Thyroid gland (tissue), 4 donors: ENCODE measurements at places on chromosomes 2 and 18. TPM values are rescaled to one million over a fixed set of nuclear protein-coding genes. Genes with fewer than 3 reads are reported as not detected.

- peak; percentile 19 for DNase-seq
These were observed 284.1 kb downstream of the PHLPP1 start for GRCh38 chr18:62999392-62999791.

- DNase-seq: no peak
These were observed 15.8 kb downstream of the KYNU start for GRCh38 chr2:142893241-142893640.

- no peak for DNase-seq
These were observed 457.2 kb upstream of the MEX3C start for GRCh38 chr18:51654488-51655326.

The C2orf80 gene
- not detected for total RNA-seq

DNA sequence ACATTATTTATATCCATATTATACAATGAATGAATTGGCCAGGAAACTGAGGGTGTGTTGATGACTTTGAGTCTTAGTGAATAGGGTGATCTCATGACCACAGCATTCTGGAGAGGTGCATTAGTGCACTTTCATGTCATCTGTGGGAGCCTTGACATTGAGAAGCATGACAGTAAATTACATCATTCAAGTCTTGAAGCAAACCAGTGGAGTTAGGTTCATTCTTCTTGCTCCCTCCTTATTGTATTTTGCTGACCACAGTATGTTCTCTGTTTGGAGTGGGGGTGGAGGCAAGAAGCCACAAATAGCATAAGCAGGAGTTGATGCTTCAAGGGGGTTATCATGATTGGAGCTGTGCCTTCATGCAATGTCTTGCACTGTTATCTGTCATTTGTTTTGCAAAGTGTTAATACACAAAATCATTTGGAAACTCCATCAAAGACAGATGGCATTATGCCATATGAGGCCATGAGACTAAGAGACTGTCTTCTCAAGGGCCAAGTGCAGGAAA is 680.2 kb downstream of the NYAP2 start:
- DNase-seq: no peak

DNA sequence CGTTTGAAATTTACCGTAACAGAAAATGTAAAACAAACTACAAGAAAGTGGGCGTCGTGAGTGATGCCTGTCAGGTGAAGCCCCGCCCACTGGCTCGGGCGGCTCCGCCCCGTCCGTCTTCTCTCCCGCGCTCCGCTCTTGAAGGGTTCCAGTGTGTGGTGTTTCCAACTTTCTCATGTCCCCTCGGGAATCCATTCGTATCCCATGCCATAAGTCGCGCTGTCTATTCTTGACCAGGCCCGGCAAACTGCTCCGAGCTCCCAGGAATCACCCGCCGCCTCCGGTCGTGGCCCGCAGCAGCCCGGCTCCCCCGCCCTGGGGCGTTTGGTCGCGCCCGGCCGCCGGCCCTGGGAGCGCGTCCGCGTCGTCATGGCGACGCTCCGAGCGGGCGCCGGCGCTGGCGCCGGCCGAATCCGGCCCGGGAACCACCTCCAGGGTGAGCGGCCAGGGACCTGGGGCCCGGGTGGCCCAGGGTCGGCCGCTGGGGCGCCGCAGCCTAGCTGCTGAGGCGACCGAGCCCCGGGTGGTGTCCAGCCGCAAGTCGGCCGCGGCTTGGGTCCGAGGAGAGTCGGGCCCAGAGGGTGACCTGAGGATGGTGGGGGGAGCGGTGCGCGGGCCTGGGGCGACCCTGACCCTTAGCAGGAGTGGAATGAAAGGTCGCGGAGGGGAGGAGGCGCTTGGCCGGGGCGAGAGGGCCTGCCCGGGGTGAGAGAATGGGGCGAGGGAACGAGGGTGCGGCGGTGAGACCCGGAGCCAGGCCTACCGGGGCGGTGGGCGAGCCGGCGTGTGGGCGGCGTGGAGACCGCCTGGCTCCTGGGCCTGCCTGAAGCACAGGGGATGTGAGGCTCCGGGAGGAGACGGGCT is at the start of gene CFAP221:
Gene CFAP221, plus strand, starts transcription at position 375 of the 864 bp plus-strand sequence. CDS start 1,683 bp downstream, outside the sequence.
- peak; percentile 86 for DNase-seq

The CACNB4 gene
- total RNA-seq: 3.6 TPM

The DOCK10 gene
- total RNA-seq: 4.6 TPM

- DNase-seq: no peak
These were observed 43.4 kb downstream of the RAB31 start for GRCh38 chr18:9751371-9752031.

DNA sequence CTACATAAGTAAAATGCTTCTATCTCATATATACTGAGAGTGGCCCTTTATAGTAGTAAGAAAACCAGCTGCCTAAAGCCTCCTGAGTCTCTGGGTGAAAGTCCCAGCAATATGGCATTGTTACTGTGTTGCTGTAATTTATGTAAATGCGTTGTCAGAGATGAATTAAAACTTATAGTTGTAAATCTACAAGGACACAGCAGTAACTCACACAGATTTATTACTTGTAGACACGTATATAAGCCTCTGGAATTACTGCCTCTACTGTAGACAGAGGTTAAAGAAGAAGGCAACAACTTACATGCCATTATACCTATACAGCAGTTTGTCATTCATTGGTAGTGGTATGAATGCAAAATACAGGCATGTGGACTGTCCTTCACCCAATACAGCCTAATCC is 169.1 kb upstream of the BOD1L2 start:
- no peak for DNase-seq

DNA sequence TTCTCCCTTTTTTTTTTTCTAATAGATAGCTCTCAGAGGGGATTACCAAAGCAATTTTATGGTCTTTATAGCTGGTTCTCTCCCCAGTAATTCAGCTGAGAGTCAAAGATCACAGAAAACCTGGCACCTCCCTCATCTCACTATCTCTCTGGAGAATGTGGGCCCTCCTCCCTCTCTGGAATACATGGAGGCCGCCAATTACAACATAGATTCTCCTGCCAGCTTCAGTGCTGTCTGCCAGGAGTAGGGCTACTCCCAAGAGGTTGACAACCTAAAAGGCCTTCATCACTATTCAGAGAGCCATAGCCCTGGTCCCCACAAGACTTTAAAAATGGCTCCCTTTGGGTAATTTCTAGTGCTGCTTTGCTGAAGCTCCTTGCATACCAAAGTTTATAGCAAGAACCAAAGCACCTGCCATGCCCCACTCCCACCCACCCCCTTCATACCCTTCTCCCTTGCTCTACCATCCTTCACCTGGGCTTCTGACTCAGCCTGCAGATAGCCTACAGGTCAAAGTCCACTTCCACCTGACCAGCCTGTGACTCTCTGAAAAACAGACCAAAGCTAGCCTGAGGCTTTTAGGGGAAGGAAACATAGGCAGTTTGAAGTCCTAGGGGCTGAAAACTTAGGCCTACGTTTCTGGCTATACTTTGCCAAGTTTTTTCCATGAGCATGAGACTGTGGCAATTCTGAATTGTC is 472.3 kb downstream of the TNS1 start:
- DNase-seq: no peak

- DNase-seq: no peak
These were observed 45.6 kb downstream of the DIPK1C start for GRCh38 chr18:74411475-74411874.

GRCh38 chr18:12589448-12589847 is 68.5 kb downstream of the SPIRE1 start:
- peak; percentile 5 for DNase-seq

DNA sequence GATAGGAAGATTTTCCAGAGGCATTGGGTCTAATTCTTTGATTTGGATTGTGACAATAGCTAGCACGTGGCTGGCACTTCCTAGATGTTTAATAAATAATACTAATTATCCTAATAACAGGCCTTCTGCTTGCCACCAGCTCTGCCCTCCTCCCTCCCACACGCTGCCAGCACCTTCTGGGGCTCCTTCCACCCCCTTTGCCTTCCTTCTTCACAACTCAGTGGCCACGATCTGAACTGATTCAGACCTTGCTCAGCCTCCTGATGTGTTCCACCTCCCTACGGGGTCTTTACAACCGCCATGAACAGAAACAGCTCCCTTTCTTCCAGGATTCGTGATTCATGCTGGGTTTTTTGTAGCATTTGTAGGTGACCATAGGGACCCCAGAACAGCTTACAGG is 310.3 kb upstream of the HS6ST1 start:
- no peak for DNase-seq

DNA sequence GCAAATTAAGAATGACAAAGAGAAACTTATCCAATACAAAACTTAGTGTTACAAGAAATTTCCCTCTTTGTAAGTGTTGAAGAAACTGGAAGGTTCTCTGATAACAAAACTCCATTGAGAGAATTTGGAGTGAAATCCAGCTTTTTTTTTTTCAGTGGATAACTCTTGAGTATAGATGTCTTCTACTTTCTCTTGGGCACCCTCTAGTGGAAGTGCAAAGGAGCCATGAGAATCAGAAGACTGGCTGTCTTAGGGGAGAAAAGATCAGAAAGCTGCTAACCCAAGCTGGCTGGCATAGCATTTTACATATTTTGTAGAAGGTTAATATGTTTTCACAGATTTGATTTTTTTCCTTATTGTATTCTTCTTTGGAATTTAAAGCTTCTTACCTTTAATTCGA is 138.8 kb upstream of the SATB2 start:
- DNase-seq: no peak

- peak; percentile 40 for DNase-seq
These were observed 396.1 kb downstream of the TDRD15 start for GRCh38 chr2:21519821-21520220.

The ALS2 gene
- 36.4 TPM for total RNA-seq

The IL1RN gene
- 1.3 TPM for total RNA-seq
